Natural killer cell treated with Interleukin-12 subunit alpha and Interleukin-12 subunit beta and Interleukin-15 and Interleukin-18, amount 100 ng/mL, for 72 hours (primary cell): ENCODE measurements at places on chromosomes 1 and 21.

DNA sequence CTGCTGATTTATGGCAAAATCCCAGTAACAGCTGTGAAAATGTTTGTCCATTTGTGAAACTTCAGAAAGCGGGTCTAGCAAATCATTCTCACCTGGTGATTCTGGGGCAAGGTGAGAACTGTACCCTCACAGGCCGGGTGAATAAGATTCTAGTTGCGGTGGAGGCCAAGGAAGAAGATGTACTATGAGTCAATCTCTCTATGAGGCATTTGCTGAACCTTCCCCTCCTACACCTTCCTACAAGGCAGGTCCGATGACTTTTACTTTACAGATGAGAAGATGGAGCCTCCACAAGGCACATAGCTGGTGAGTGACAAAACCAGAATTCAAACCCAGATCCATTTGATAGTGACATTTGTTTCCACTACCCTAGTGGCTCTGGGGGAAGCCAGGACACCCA is 72.7 kb downstream of the BACH1 start:
- H3K4me3 ChIP-seq, result no peak overlapping the region
- H3K27ac ChIP-seq, result no peak overlapping the region
- H3K27me3 ChIP-seq, result no peaks in the 10 kb centered on the region

DNA sequence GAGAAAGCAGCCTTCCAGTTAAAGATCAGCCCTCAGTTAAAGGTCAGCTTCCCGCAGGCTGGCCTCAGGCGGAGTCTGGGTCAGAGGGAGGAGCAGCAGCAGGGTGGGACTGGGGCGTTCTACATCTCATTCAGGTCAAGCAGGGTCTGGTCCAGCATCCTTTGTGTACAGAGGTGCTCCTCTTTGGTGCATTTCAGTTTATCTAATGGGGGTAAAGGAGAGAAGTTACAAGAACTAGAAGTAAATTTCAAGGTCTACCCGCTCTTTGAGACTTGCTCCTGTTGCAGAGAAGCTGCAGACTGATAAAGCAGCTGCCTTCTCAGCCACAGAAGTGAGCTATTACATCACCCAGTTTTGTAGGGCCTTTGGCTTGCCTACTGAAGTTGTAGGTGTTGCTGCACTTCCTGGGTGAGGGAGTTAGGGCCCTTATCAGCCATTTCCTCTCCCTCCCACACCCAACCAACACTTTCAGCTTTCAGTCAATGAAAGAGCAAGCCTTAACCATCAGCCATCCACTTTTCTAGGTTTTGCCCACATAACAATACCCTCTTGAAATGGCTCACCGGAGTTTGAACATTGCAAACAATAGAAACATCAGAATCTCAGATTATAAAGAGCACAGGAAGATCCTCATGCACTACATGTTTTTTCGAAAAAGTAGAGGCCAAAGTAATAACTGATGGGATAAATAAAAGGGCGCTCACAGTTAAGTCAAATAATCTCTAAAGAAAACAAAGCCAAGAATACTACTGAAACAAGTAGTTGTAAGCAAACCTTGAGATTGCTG is 2.8 kb upstream of the NUP210L start:
- peak overlapping the region; percentile 86 for H3K4me3 ChIP-seq
- H3K27ac ChIP-seq, result peak overlapping the region; percentile 86
- peak; percentile 79 for DNase-seq
- peaks cover 29% of the 10 kb centered on the region for H3K36me3 ChIP-seq

DNA sequence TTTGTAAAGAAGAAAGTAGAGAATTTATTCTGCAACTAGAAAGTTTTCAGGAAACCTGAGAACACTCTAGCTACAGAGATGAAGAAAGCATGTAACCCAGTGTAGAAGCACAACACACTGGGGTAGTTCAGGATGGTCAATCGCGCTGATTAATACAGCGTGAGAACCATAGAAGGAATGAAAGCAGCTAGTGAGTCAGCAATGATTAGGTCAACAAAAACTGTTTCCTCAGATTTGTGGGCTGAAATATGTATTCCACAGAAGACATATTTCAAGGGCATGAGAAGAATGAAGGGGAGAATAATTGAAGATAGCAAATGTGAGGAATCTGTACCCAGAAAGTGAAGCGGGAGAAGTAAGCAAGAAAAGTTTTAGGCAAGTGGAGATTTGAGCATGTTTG is 97.8 kb upstream of the ADGRL2 start:
- peaks cover 10% of the 10 kb centered on the region for H3K36me3 ChIP-seq
- DNase-seq, result no peak
- no peak overlapping the region for H3K27ac ChIP-seq
- H3K4me3 ChIP-seq, result no peak overlapping the region

DNA sequence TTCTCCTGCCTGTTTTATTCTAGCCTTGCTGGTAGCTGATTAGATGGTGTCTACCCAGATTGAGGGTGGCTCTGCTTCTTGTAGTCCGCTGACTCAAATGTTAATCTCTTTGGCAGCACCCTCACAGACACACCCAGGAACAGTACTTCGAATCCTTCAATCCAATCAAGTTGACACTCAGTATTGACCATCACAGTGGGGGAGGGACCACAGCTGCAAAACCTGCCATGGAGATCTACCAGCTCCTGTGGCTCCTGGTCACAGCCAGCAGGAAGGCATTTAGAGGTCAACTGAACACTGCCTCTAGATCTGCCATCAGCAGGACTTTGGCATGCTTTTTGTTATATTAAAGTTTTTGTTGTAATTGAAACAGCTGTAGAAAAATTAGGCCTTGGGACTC is 146.9 kb downstream of the RWDD3 start:
- no peaks in the 10 kb centered on the region for H3K36me3 ChIP-seq
- H3K4me3 ChIP-seq, result no peak overlapping the region
- H3K27ac ChIP-seq, result no peak overlapping the region
- no peaks in the 10 kb centered on the region for H3K27me3 ChIP-seq
- no peak for DNase-seq

- H3K27me3 ChIP-seq, result no peaks in the 10 kb centered on the region
- no peak overlapping the region for H3K4me3 ChIP-seq
- H3K4me1 ChIP-seq, result no peaks in the 10 kb centered on the region
- no peak for DNase-seq
Observed at GRCh38 chr1:217188280-217189237, 442.3 kb downstream of the GPATCH2 start.

GRCh38 chr1:78279051-78279450 is 211.7 kb upstream of the PTGFR start:
- H3K27me3 ChIP-seq, result no peaks in the 10 kb centered on the region
- H3K4me3 ChIP-seq, result no peak overlapping the region
- no peak overlapping the region for H3K27ac ChIP-seq
- no peaks in the 10 kb centered on the region for H3K4me1 ChIP-seq
- H3K36me3 ChIP-seq, result no peaks in the 10 kb centered on the region

- H3K4me1 ChIP-seq, result peaks cover 26% of the 10 kb centered on the region
- H3K4me3 ChIP-seq, result peak overlapping the region; percentile 59
- peaks cover 20% of the 10 kb centered on the region for H3K36me3 ChIP-seq
Observed at GRCh38 chr1:10396870-10397269, 2.0 kb upstream of the PGD start.

DNA sequence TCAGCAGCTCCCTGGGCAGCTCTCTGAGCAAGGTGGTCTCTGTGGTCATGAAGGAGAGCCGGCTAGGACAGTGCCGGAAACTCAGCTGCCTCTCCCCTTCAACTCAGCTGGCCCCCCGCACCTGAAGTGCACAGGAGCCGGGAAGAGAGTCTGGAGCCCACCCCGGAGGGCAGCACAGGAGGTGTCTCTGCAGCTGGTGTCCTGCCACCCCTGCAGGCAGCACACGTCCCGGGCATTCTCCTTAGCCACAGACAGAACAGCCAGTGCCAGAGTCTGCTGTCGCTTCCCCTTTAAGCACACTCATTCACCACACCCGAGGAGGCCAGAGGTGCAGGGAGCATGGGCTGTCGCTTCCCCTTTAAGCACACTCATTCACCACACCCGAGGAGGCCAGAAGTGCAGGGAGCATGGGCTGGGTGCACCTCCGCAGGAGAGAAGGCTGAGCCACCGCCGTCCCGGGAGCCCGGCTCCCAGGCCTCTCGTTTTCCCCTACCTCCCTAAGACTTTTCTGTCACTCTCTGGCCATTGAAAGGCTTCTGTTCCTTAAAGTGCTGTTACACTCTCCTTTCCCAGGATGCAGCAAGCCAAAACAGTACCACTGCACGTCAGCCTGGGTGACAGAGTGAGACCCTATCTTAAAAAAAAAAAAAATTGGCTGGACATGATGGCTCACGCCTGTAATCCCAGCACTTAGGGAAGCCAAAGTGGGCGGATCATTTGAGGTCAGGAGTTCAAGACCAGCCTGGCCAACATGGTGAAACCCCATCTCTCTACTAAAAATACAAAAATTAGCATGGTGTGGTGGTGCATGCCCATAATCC is 16.9 kb upstream of the SAMD11 start:
- no peak for DNase-seq
- peaks cover 4% of the 10 kb centered on the region for H3K4me1 ChIP-seq
- peak overlapping the region; percentile 27 for H3K4me3 ChIP-seq
- peaks cover 23% of the 10 kb centered on the region for H3K27me3 ChIP-seq
- H3K36me3 ChIP-seq, result no peaks in the 10 kb centered on the region

GRCh38 chr1:207848234-207848633 is 62.7 kb downstream of the CD34 start:
- H3K4me3 ChIP-seq, result peak overlapping the region; percentile 79
- no peaks in the 10 kb centered on the region for H3K36me3 ChIP-seq
- H3K27ac ChIP-seq, result peak overlapping the region; percentile 84

DNA sequence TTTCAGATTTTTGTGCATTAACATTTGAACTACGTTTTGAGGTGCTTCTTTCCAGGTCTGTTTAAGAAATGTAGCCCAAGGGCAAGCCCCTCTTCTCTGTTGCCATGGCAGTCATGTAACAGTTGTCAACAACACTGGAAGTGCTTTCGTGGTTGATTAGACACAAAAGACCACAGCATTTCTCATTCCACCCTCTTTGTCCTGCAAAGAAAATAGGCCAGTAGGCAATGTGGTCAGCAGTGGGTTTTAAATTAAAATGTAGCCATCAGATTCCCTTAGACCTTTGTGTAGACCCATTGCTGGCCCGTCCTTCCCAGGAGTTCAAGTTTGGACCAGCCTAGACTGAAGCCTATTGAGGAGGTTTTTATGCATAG is 35.4 kb downstream of the VANGL1 start:
- H3K36me3 ChIP-seq, result no peaks in the 10 kb centered on the region
- H3K4me1 ChIP-seq, result peaks cover 15% of the 10 kb centered on the region
- no peak overlapping the region for H3K27ac ChIP-seq
- H3K4me3 ChIP-seq, result no peak overlapping the region
- H3K27me3 ChIP-seq, result no peaks in the 10 kb centered on the region
- DNase-seq, result no peak

DNA sequence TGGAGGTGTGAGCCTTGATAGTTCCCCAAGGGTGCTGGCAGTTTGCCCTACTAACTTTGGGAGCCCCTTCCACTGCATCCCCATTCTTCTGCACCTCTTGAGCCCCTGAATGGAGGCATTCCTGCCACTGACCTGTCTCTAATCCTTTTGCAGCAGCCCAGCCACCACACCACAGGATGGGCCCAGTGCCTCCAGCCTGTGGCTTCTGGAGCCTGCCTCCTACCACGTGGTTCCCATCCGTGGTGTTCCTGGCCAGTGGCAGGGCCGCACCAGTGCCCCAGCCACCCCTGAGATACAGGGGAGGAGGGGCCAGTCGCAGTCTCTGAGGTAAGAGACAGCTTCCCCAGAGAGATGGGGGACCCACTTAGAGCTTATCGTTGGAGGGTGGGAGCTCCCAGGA is 14.4 kb downstream of the INAVA start:
- no peaks in the 10 kb centered on the region for H3K36me3 ChIP-seq
- H3K27ac ChIP-seq, result no peak overlapping the region
- H3K27me3 ChIP-seq, result peaks cover 11% of the 10 kb centered on the region

DNA sequence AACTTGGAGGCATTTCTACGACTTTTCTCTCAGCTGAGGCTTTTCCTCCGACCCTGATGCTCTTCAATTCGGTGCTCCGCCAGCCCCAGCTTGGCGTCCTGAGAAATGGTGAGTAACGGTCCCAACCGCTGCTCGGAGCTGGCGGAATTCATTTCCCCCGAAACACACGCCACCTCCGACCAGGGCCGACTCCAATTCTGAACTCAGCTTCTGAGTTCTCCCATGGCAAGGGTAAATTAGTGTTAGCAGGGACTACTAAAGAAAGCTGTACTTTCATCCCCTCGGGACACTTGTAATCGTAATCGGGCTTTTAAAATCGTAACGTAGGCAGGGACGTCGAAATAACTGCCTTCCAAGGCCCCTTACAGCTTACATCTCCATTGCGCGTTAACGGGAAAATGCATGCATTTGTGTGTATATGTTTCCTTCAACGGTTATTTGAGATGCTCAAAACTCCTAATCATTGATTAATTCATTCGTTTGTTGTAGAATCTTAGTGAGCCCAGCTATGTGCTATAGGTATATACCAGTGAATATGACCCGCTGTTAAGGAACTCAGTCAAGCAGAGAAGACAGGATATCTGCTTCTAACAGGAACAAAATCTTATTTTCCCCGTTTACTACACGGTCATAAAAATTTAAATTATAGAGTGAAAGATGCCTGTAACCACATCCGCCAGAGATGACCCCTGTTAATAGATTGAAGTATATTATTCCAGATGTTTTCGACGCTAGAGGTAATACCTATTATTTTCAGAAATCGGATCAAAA is 472 bp downstream of the DTL start:
- H3K27ac ChIP-seq, result peak overlapping the region; percentile 93
- peaks cover 10% of the 10 kb centered on the region for H3K36me3 ChIP-seq

GRCh38 chr1:193311226-193311948 is 125.0 kb upstream of the B3GALT2 start:
- H3K36me3 ChIP-seq, result no peaks in the 10 kb centered on the region
- H3K4me1 ChIP-seq, result peaks cover 8% of the 10 kb centered on the region
- no peak for DNase-seq
- no peak overlapping the region for H3K27ac ChIP-seq
- no peak overlapping the region for H3K4me3 ChIP-seq

DNA sequence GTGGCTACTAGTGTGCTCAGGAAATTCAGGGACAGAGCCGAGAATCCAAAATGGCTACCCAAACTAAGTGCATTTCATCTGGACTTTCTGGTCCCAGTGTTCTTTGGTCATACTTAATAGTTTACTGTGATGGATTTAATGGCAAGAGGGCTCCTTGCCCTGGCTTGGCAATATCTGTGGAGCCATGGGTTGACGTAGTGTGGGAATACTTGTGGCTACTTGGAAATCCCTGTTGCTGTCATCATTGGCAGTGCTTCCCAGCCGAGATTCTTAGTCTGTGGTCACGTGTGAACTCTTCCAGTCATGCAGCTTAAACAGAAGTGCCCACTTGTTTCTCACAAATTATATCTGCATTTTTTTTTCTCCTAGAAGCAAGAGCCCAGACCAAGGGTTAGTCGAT is 198.9 kb downstream of the HS2ST1 start:
- H3K4me3 ChIP-seq, result no peak overlapping the region
- no peak overlapping the region for H3K27ac ChIP-seq
- H3K36me3 ChIP-seq, result no peaks in the 10 kb centered on the region
- DNase-seq, result no peak
- no peaks in the 10 kb centered on the region for H3K4me1 ChIP-seq

DNA sequence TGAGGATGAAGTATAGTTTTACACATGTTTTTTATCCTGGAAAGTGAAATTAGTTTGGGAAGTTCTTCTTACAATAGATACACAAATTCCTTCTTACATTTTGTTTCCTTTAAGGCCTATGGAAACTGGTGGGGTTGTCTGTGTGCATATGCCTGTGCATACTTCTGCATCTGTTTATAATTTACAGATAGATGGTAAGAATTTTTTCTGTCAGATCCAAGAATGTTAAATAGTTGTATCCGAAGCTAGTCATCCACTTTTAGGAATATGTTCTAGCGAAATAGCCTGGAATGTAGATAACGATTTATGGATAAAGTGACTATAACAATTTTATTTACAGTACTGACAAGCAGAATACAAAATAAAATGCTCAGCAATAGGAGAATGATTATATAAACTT is 194.1 kb downstream of the ROR1 start:
- H3K27me3 ChIP-seq, result peaks cover 14% of the 10 kb centered on the region
- H3K36me3 ChIP-seq, result no peaks in the 10 kb centered on the region
- no peaks in the 10 kb centered on the region for H3K4me1 ChIP-seq
- no peak for DNase-seq
- no peak overlapping the region for H3K4me3 ChIP-seq
